Stimulated activated CD8-positive, alpha-beta memory T cell treated with anti-CD3 and anti-CD28 coated beads, Interleukin-15, amount 100 ng/mL, for 24 hours (primary cell): ENCODE measurements at places on chromosomes 2 and 18.

- DNase-seq: no peak
These were observed 182.6 kb downstream of the PID1 start for GRCh38 chr2:229088517-229088913.

DNA sequence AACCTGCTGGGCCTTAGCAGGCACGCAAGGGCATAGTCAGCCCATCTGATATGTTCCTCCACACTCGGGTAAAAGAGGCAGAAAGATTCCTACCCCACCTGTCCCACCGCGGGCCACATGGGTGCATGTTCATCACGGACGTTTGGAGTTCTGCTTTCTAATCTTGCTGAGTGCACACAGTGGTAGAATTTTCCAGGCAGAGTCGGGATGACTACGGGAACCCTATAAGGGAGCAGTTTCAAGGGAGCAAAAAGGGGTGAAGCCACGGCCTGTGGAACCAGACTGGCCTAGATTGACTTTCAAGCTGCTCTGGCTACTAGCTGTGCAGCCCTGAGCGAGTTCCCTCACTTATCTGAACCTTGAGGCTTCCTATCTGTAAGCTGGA is 36.8 kb downstream of the POU3F3 start:
- DNase-seq: no peak

DNA sequence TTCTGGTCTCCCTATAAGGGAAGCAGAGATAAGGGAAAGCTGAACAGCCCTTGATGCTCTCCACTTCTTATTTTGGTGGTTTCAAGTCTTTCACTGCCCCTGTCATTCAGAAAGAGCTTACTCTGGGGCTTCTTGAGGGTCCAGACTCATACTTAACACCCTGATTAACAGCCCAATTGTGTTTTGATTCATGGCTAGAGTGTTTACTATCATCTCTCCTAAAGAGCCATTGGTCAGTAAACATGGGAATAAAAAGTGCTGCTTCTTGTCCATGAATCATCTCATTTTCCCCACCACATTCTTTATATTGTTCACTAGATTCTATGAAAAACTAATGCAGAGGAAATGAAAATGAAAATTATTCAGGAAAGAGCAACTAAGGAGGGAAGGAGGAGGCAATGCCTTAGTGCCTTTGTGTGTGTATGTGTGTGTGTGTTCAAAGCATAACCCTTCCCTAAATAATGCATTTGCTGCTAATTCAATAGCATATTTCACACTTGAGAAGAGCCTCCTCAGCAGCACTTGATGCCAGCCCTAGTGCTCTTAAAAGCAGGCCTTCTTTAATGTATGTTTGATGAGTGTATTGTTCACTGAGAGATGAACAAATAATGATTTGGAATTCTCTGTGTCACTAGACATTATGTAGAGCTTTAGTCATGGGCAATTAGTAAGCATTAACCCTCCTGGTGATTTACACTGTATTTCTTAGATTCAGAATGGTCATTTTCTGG is 63.5 kb downstream of the DCC start:
- DNase-seq: no peak

- no peak for DNase-seq
These were observed 47.4 kb upstream of the NXPH2 start for GRCh38 chr2:138827426-138828054.

DNA sequence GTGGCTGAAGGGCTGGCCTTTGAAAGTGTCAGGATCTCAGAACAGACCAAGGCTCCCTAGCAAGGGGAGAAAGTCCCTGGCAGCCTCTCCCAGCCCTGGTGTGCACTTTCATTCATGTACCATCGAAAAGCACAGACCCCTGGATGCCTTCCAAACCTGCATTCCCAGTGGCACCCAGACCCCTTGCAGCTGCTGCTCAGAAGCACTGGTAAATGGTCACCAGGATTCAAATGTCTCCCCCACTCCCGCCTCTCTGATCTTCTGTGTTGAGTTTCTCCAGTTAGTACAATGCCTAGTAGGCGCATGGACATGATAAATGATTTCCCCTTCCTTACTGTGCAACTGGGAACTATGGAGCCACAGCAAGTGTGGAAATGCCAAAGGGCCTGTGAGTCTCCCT is 180.0 kb downstream of the GLI2 start:
- no peak for DNase-seq
